ENCODE measurements at places on chromosomes 11 and 22.

- H3K27ac ChIP-seq: peak overlapping the region; percentile 95
- no peaks in the 10 kb centered on the region for H3K36me3 ChIP-seq
- H3K27me3 ChIP-seq: no peaks in the 10 kb centered on the region
- DNase-seq: peak; percentile 69
- peaks cover 50% of the 10 kb centered on the region for H3K4me1 ChIP-seq
These were observed 1.9 kb downstream of the SLC43A3 start for GRCh38 chr11:57424792-57425564.

- no peak overlapping the region for H3K27ac ChIP-seq
- H3K36me3 ChIP-seq: no peaks in the 10 kb centered on the region
- no peaks in the 10 kb centered on the region for H3K27me3 ChIP-seq
- H3K4me1 ChIP-seq: no peaks in the 10 kb centered on the region
These were observed 36.0 kb downstream of the PRCP start for GRCh38 chr11:82864268-82864667.

GRCh38 chr11:4065086-4065485, 29.5 kb upstream of the RRM1 start:
- no peak overlapping the region for H3K4me3 ChIP-seq
- H3K27ac ChIP-seq: no peak overlapping the region
- no peaks in the 10 kb centered on the region for H3K36me3 ChIP-seq

- H3K27me3 ChIP-seq: no peaks in the 10 kb centered on the region
- peak overlapping the region; percentile 97 for H3K27ac ChIP-seq
- H3K36me3 ChIP-seq: no peaks in the 10 kb centered on the region
- no peak for DNase-seq
- peaks cover 26% of the 10 kb centered on the region for H3K4me1 ChIP-seq
- peak overlapping the region; percentile 92 for H3K4me3 ChIP-seq
These were observed 1.4 kb upstream of the MADD start for GRCh38 chr11:47268448-47269001.

GRCh38 chr11:64218628-64219353, 7.2 kb downstream of the TRPT1 start:
- H3K27ac ChIP-seq: no peak overlapping the region
- no peak for DNase-seq
- no peaks in the 10 kb centered on the region for H3K36me3 ChIP-seq

DNA sequence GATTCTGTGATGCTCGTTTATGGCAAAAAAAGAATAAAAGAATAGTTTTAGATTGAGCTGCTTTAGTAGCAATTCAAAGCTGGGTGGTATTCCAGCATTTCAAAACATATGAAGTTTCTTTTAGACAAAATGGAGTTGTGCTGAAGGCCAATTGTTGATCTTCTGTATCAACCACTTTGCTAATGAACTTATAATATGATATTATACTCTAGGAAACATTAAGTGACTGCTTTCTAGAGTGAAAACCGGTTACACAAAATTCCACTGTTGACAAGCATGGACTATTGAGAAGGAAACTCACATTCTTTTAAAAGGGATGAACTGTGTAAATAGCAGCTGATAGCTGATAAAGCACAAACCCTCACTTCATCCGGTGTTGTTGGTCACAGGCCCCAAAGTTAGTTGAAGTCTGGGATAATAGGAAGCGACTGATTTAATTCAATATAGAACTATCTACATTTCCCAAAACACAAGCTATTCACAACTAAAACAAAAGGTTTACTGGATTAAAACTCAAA, 255.1 kb downstream of the CADM1 start:
- no peak overlapping the region for H3K27ac ChIP-seq
- H3K4me3 ChIP-seq: no peak overlapping the region
- H3K27me3 ChIP-seq: no peaks in the 10 kb centered on the region
- no peak for DNase-seq

DNA sequence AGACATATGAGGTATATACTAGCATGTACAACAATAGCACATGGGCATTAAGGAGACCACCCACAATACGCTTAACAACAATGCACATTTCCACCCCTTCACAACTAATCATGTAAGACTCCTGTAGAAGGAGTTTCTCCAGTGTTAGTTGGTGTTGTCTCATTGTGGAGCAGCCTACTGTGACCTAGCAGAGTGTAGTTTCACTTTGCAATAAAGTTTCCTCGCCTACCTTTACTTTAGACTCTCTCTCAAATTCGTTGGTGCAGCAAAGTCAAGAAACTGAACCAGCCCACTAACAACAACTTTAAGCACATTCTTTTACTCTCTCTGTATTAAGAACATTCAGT, 863.6 kb downstream of the FAM181B start:
- no peaks in the 10 kb centered on the region for H3K4me1 ChIP-seq
- no peak overlapping the region for H3K4me3 ChIP-seq
- H3K36me3 ChIP-seq: no peaks in the 10 kb centered on the region
- H3K27ac ChIP-seq: no peak overlapping the region
- DNase-seq: no peak
- no peaks in the 10 kb centered on the region for H3K27me3 ChIP-seq

DNA sequence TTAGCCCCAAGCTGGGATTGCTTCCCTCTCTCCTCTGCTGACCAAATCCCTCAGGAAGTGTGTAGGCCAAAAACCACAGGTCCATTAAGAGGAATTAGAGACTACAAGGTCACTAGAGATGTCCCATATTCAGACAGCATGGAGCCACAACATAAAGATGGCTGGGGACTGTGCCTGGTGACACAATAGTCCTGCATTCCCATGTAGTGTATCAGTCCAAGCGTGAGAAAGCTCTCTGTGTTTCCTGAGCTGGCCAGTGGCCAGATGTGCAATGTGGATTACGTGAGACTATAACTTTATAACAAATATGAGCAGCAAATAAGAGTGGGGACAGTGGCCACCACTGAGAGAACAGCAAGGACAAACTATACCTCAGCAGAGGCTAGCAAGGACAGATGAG, 7.6 kb upstream of the MS4A10 start:
- H3K4me1 ChIP-seq: peaks cover 12% of the 10 kb centered on the region
- no peak overlapping the region for H3K4me3 ChIP-seq
- DNase-seq: no peak
- no peaks in the 10 kb centered on the region for H3K27me3 ChIP-seq

GRCh38 chr11:116537709-116538108, 235.1 kb downstream of the BUD13 start:
- no peaks in the 10 kb centered on the region for H3K4me1 ChIP-seq
- H3K27ac ChIP-seq: no peak overlapping the region
- H3K27me3 ChIP-seq: no peaks in the 10 kb centered on the region
- DNase-seq: no peak

GRCh38 chr11:68598816-68599653, 85.3 kb upstream of the GAL start:
- H3K4me1 ChIP-seq: no peaks in the 10 kb centered on the region
- H3K27ac ChIP-seq: no peak overlapping the region
- H3K36me3 ChIP-seq: no peaks in the 10 kb centered on the region

- no peaks in the 10 kb centered on the region for H3K36me3 ChIP-seq
- H3K4me3 ChIP-seq: no peak overlapping the region
- H3K4me1 ChIP-seq: no peaks in the 10 kb centered on the region
- no peak for DNase-seq
- H3K27ac ChIP-seq: no peak overlapping the region
These were observed 90.8 kb downstream of the LUZP2 start for GRCh38 chr11:24587635-24588034.

GRCh38 chr11:86818462-86819192, 18.3 kb downstream of the PRSS23 start:
- H3K27ac ChIP-seq: no peak overlapping the region
- no peak for DNase-seq
- H3K27me3 ChIP-seq: no peaks in the 10 kb centered on the region

DNA sequence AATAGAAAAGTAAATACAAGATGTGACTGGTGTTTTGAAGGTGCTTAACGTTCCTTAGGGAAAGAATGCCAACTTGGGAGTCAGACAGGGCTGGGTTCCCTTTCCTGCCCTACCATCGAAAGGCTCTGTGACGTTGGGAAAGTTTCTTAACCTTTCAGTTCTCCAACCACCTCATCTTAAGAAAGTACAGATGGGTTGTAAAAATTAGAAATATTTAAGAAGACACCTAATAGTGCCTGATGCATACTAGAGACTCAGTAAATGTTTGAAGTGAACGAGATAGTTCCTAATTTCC, 1.1 kb downstream of the GTPBP1 start:
- H3K36me3 ChIP-seq: no peaks in the 10 kb centered on the region
- H3K27ac ChIP-seq: peak overlapping the region; percentile 95
- DNase-seq: no peak
- peak overlapping the region; percentile 89 for H3K4me3 ChIP-seq
- no peaks in the 10 kb centered on the region for H3K27me3 ChIP-seq
- H3K4me1 ChIP-seq: peaks cover 20% of the 10 kb centered on the region

DNA sequence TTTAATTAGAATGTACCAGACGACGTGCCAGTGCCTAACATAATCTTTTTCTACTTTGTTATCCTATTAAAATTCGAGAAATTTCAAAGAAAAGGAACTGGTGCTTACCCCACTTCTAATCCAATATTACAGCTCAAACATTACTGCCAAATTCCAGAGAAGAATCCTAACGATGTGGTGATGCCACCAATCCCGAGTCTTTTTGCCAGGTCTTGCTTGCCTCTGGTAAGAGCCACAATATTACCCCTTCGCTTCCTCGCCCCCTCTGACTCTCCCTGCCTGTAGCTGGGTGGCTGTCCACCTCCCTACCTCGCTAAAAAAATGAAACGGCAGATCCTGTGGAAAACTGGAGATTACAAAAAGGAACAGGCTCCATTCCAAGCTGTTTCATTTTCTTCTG, 49.4 kb upstream of the TBCEL start:
- no peaks in the 10 kb centered on the region for H3K27me3 ChIP-seq
- no peak overlapping the region for H3K4me3 ChIP-seq
- H3K4me1 ChIP-seq: no peaks in the 10 kb centered on the region
- no peak for DNase-seq
- no peak overlapping the region for H3K27ac ChIP-seq
- no peaks in the 10 kb centered on the region for H3K36me3 ChIP-seq

- DNase-seq: no peak
- H3K36me3 ChIP-seq: no peaks in the 10 kb centered on the region
- no peak overlapping the region for H3K4me3 ChIP-seq
- H3K4me1 ChIP-seq: peaks cover 8% of the 10 kb centered on the region
- no peaks in the 10 kb centered on the region for H3K27me3 ChIP-seq
These were observed 3.7 kb upstream of the CLDN5 start for GRCh38 chr22:19527861-19528417.

DNA sequence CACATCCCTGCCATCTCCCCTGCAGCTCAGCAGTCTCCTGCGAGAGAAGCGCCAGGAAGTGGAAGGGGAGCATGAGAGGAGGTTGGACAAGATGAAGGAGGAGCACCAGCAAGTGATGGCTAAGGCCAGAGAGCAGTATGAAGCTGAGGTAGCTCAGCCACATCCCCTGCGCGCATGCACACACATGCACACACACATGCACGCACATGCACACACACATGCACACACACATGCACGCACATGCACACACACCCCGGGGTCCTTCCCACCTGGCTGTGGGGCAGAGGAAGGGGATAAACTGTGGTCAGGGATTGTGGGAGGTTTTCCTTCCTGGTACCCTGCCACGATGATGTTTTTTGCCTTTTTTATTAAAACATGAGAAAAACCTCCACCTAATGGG, 65.3 kb downstream of the CEP164 start:
- H3K4me1 ChIP-seq: no peaks in the 10 kb centered on the region
- no peak overlapping the region for H3K27ac ChIP-seq
- no peak overlapping the region for H3K4me3 ChIP-seq
- no peaks in the 10 kb centered on the region for H3K27me3 ChIP-seq
- DNase-seq: no peak

GRCh38 chr22:28064920-28065319, 145.9 kb upstream of the PITPNB start:
- H3K4me1 ChIP-seq: no peaks in the 10 kb centered on the region
- H3K27ac ChIP-seq: no peak overlapping the region
- H3K27me3 ChIP-seq: no peaks in the 10 kb centered on the region
- H3K4me3 ChIP-seq: no peak overlapping the region

DNA sequence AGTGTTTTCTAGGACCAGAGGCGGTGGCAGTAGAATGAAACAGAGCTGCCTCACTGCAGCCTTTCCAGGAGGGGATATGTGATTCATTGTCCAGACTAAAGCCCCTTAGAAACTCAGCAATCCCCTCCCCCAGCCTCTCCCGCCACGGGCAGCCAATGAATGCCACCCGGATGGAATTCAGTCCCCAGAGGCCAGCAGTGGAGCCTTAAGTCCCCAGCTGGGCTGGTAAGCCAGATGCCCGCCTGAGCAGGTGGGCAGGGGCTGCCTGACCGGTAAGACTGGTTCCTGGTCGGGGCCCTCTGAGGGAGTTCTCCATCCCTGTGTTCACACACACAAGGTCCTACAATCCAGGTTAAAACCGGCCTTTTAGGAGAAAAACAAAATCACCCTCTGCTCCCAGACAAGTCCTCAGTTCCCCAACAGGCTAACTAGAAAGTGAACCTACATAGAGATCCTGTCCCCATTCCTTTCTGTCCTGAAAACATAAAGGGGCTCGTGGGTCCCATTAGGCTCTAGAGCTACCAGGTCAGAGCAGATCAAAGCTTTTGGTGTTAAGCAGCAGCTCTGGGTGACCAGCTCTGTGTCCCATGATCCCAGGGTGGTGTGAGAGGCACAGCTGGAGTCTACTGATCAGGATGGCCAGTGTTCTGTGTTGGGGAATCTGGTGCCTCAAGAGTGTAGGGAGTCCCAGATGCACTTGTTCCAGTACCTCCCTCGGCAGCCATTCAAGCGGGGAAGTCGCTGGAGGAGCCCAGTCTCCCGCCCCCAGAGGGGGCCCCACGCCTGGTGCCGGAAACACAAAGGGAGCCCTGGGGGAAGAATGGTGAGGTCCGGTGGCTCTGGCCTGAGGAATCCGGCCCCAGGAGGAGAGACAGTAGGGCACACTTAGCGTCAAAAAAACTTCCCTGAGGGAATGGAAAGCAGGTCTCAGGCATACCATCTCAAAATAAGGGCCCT, 2.6 kb downstream of the PATZ1 start:
- H3K27me3 ChIP-seq: no peaks in the 10 kb centered on the region
- H3K4me1 ChIP-seq: peaks cover 37% of the 10 kb centered on the region
- H3K4me3 ChIP-seq: no peak overlapping the region
- DNase-seq: peak; percentile 29
- H3K36me3 ChIP-seq: no peaks in the 10 kb centered on the region

DNA sequence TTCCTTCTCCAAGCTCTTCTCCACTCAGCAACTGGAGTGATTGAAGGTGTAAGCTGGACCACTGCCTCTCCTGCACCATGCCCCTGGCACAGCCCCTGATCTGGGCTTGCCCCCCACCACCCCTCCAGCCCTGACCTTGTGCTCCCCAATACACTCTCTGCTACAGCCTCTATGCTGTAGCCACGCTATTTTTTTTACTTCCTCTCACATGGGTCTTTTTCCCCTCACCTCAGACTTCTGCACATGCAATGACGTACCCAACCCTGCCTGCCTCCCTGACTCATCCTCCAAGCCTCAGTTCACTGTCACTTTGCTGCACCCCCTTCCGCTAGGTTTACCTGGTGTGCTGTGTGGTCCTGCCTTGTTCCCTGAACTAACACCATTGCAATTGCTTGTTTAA, 9.0 kb downstream of the CSNK2A3 start:
- no peaks in the 10 kb centered on the region for H3K36me3 ChIP-seq
- H3K27me3 ChIP-seq: no peaks in the 10 kb centered on the region
- H3K27ac ChIP-seq: no peak overlapping the region
- no peak for DNase-seq
- H3K4me3 ChIP-seq: no peak overlapping the region
- peaks cover 23% of the 10 kb centered on the region for H3K4me1 ChIP-seq

- H3K27me3 ChIP-seq: no peaks in the 10 kb centered on the region
- no peak for DNase-seq
- no peaks in the 10 kb centered on the region for H3K36me3 ChIP-seq
- H3K27ac ChIP-seq: no peak overlapping the region
- H3K4me3 ChIP-seq: no peak overlapping the region
These were observed 1.7 kb upstream of the PLAAT2 start for GRCh38 chr11:63564784-63565350.

Measured in testis (tissue), 5 donors.